Calu3 (cell line): ENCODE measurements at places on chromosomes 3 and 15.

- no peak for DNase-seq
- no peaks in the 10 kb centered on the region for H3K36me3 ChIP-seq
- no peak overlapping the region for H3K4me3 ChIP-seq
- no peak overlapping the region for H3K27ac ChIP-seq
- H3K27me3 ChIP-seq, result no peaks in the 10 kb centered on the region
These were observed 462.8 kb downstream of the TUSC7 start for GRCh38 chr3:117172426-117172825.

- H3K36me3 ChIP-seq, result peaks cover 35% of the 10 kb centered on the region
- DNase-seq, result peak; percentile 73
These were observed 435 bp downstream of the SLC35G2 start for GRCh38 chr3:136819392-136819730.

GRCh38 chr3:197711973-197712707, 24.6 kb downstream of the RUBCN start:
- H3K4me1 ChIP-seq, result peaks cover 9% of the 10 kb centered on the region
- no peaks in the 10 kb centered on the region for H3K27me3 ChIP-seq
- peak; percentile 81 for DNase-seq
- peaks cover 5% of the 10 kb centered on the region for H3K36me3 ChIP-seq
- peak overlapping the region; percentile 91 for H3K27ac ChIP-seq

DNA sequence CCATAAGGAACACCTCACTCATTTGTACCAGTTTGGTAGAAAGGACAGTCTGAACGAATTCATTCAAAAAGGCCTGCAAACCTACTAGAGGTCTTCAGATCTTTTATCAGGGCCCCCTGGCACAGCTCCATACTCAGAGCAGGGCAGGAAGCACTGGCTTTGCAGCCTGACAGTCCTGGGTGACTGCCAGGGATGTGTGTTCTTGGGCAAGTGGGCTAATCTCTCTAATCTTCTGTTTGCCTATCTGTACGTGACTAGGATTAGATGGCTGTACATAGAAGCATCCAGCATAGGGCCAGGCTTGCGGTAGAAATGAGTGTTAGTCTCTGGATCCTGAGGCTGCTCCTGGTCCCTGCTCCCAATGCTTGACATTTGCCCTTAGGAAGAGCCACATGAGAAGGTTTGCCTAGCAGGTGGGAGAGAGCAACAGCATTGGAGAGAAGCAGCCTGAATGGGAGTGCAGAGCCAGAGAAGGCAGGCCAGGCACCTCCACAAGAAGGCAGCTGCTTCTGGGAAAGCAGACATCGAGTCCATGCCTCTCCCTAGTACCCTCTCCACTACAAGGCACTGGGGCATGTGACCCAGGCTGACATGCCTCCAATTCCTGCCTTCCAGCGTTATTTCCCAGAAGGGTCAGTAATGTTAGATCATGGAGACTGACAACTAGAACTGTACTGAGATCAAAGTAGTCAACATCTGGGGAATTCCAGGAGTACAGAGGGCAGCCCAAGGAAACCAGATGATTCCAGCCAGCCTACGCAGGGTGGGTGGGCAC, 1.0 kb upstream of the CXCR6 start:
- H3K4me3 ChIP-seq, result no peak overlapping the region
- peaks cover 8% of the 10 kb centered on the region for H3K4me1 ChIP-seq
- H3K36me3 ChIP-seq, result no peaks in the 10 kb centered on the region
- H3K27me3 ChIP-seq, result no peaks in the 10 kb centered on the region
- no peak overlapping the region for H3K27ac ChIP-seq

GRCh38 chr15:64464276-64465005, 4.1 kb downstream of the ZNF609 start:
- no peak overlapping the region for H3K27ac ChIP-seq
- H3K4me1 ChIP-seq, result peaks cover 61% of the 10 kb centered on the region
- no peak for DNase-seq
- no peaks in the 10 kb centered on the region for H3K27me3 ChIP-seq
- peaks cover 45% of the 10 kb centered on the region for H3K36me3 ChIP-seq
- H3K4me3 ChIP-seq, result no peak overlapping the region

DNA sequence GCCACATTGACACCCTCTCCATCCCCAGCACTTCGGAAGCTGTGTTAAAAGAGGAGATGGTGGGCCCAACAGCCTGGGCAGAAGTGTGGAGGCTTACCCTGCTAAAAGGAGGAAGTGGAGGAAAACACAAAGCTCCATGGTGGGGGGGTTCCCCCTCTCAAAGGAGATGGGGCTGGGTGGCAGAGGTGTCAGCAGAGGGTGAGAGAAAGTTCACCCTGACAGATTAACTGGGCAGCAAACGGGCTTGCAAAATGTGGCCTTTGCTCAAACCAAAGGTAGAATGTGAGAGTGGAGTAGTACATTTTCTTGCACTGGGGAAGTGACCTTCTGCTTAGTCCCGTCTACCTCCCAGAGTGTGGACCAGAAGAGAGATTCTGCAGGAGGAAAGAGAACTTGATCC, 44.7 kb downstream of the MYO1E start:
- DNase-seq, result no peak
- H3K4me3 ChIP-seq, result peak overlapping the region; percentile 30
- no peaks in the 10 kb centered on the region for H3K27me3 ChIP-seq
- peaks cover 52% of the 10 kb centered on the region for H3K36me3 ChIP-seq

GRCh38 chr3:85474241-85474640, 515.5 kb downstream of the CADM2 start:
- no peak for DNase-seq
- no peaks in the 10 kb centered on the region for H3K4me1 ChIP-seq
- H3K4me3 ChIP-seq, result no peak overlapping the region
- no peaks in the 10 kb centered on the region for H3K27me3 ChIP-seq
- H3K27ac ChIP-seq, result no peak overlapping the region
- H3K36me3 ChIP-seq, result no peaks in the 10 kb centered on the region

DNA sequence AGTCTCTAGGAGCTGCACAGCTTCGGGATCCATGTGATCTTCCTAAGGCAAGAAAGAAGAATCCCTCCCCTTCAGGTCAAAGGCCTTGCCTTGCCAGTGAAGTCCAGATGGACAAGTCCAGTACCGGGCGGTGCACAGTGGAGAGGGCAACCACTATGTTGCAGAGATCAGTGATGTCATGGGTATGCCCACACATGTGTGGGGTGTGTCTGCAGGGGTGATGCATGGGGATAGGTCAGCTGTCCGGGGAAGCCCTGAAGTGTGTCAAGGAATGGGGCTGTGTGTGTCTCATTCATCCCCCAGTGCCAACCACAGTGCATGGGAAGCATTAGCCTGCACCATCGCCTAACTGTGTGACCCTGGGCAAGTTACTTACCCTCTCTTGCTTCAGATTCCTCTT, 66.5 kb downstream of the TLE3 start:
- DNase-seq, result no peak
- peaks cover 87% of the 10 kb centered on the region for H3K27me3 ChIP-seq
- H3K27ac ChIP-seq, result no peak overlapping the region
- H3K36me3 ChIP-seq, result no peaks in the 10 kb centered on the region
- no peaks in the 10 kb centered on the region for H3K4me1 ChIP-seq

DNA sequence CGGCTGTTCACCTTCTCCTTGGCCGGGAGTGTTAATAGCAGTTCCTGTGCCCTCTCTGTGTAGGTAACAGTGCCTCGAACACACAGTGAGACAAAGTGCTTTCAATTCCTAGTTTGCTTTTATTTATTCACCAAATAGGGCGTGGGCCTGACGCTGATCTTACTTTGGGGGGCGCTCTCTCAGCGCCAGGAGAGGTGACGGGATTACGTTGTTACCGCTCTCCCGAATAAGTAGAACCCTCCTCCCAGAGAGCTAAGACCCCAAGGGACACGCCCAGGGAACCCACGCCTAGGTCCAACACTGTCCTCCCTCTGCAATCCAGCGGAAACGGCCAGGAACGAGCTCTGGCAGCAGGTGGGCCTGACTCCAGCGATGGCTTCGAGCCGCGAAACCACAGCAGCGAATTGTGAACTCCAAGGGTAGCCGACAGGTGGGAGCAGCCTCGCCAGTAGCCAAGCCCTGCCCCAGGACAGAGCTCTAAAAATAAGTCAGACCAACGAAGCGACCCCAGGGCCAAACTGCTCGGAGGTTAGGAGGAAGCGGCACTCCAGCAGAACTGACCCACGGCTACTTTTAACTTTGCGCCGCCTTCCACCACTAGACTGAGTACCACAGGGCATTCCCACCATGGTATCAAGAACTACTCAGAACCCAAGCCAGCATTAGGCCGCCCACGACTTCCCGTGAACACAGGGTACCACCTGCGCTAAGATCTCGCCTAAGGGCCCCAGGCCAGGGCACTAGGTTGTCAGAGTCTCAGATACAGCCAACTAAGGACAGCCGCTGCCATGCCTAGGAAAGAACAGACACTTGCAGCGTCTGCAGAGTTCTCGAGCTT, 1.6 kb upstream of the SIN3A start:
- H3K4me3 ChIP-seq, result peak overlapping the region; percentile 99
- no peaks in the 10 kb centered on the region for H3K27me3 ChIP-seq
- H3K36me3 ChIP-seq, result peaks cover 73% of the 10 kb centered on the region
- DNase-seq, result peak; percentile 59
- peaks cover 17% of the 10 kb centered on the region for H3K4me1 ChIP-seq

DNA sequence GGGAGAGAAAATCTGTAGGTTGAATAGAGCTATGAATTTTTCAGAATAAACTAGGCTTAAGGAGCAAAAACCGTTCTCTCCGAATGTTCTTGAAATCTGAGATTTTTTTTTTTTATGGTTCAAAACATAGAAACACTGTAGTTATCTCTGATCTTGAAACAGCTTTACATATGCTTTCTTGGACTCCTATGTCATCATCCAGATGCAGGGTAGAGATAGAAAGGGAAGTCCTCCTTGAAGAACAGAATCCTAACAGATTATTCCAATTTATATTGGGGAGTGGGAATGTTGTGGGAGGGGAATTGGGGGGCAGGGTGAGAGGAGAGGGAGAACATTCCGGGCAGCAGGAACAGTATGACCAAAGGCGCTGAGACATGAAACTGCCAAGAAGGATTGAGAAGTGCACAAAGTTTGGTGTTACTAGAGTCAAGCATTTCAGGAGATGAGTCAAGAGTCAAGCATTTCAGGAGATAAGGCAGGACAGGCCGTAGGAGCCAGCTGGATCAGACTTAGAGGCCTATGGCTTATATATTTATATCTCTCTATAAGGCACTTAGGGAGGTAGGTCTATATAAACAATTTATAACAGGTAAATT, 21.9 kb upstream of the ST3GAL6 start:
- H3K27me3 ChIP-seq, result peaks cover 9% of the 10 kb centered on the region
- H3K4me3 ChIP-seq, result no peak overlapping the region
- peaks cover 38% of the 10 kb centered on the region for H3K4me1 ChIP-seq
- DNase-seq, result no peak

DNA sequence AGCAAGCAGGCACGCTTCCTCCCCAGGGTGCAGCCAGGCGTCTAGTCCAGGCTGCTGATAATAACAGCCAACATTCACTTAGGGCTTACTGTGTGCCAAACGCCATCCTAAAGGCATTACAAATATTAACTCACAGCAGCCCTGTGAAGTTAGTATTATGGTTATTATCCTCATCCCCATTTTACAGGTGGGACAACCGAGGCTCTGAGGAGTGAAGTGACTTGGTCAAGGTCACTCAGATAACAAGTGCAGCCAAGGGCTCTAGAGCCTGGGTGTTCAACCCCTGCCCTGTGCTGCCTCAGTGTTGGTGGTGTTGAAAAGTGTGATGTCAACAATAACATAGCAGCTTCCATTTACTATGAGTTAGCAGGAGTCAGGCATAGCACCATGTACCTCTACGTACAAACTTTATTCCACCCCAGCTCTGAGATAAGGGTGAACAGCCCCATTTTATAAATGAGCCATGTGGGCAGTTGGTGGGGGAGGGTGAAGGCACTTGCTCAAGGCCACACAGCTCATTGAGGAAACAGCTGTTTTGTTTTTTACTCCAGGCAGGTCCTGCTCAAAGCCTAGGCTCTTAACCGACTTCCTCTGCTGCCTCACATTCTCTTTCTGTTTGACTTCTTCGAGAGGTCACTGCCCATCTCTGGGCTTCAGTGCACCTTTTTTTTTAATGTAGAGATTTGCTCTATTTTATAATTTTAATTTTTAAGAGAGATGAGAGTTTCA, 24.0 kb upstream of the TRH start:
- H3K27ac ChIP-seq, result no peak overlapping the region
- H3K36me3 ChIP-seq, result no peaks in the 10 kb centered on the region
- no peaks in the 10 kb centered on the region for H3K4me1 ChIP-seq
- H3K4me3 ChIP-seq, result no peak overlapping the region

GRCh38 chr15:47506329-47507100, 210.8 kb upstream of the SEMA6D start:
- no peaks in the 10 kb centered on the region for H3K27me3 ChIP-seq
- peaks cover 5% of the 10 kb centered on the region for H3K36me3 ChIP-seq
- H3K4me3 ChIP-seq, result no peak overlapping the region
- DNase-seq, result no peak
- no peak overlapping the region for H3K27ac ChIP-seq

GRCh38 chr15:101545548-101546505, 56.3 kb upstream of the PCSK6 start:
- H3K4me3 ChIP-seq, result no peak overlapping the region
- H3K27ac ChIP-seq, result no peak overlapping the region
- peaks cover 72% of the 10 kb centered on the region for H3K27me3 ChIP-seq
- H3K4me1 ChIP-seq, result no peaks in the 10 kb centered on the region
- peaks cover 5% of the 10 kb centered on the region for H3K36me3 ChIP-seq

- H3K27ac ChIP-seq, result no peak overlapping the region
- H3K4me1 ChIP-seq, result no peaks in the 10 kb centered on the region
- no peak overlapping the region for H3K4me3 ChIP-seq
- DNase-seq, result no peak
- H3K36me3 ChIP-seq, result no peaks in the 10 kb centered on the region
These were observed 30.5 kb upstream of the GALNT15 start for GRCh38 chr3:16143861-16144447.

- no peaks in the 10 kb centered on the region for H3K4me1 ChIP-seq
- H3K4me3 ChIP-seq, result no peak overlapping the region
- no peaks in the 10 kb centered on the region for H3K27me3 ChIP-seq
- no peak for DNase-seq
These were observed 94.9 kb downstream of the ATP10A start for GRCh38 chr15:25768271-25768670.

- no peak for DNase-seq
- H3K27me3 ChIP-seq, result no peaks in the 10 kb centered on the region
- no peak overlapping the region for H3K4me3 ChIP-seq
- no peaks in the 10 kb centered on the region for H3K36me3 ChIP-seq
- H3K27ac ChIP-seq, result no peak overlapping the region
These were observed 220.7 kb downstream of the FHIT start for GRCh38 chr3:61030469-61031035.

DNA sequence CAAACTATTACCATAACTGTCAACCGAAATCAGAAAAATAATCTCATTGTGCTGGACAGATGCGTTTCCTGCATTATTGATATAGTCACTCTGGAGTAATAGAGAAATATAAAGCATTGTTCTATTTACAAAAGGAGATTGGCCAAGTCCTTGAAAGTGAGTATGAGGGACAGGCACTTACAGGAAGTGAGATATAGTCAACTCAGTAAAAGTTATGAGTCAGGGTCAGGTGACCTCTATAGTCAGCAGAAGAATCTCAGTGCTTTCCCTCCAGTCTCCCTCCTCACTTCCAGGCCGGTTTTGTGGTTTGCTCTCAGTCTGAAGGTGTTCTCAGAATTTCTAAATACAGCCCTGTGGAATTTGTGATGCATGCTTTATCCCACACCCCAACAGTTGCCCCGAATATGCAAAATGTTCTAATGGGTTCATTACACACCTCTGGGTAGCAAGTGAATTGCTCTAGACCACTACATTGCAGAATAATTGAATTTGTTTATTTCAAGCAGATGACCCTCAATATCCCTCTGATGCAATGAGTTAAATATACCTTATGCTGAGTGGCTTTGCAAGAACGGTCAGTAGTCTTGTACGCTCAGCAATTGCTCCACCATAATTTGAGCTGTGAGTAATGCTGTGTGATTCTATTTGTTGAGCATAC, 787.7 kb downstream of the MCTP2 start:
- no peak overlapping the region for H3K4me3 ChIP-seq
- H3K36me3 ChIP-seq, result no peaks in the 10 kb centered on the region
- peaks cover 23% of the 10 kb centered on the region for H3K4me1 ChIP-seq
- no peaks in the 10 kb centered on the region for H3K27me3 ChIP-seq
- no peak overlapping the region for H3K27ac ChIP-seq
- peak; percentile 32 for DNase-seq
